Activated T-helper 17 cell treated with anti-CD3 and anti-CD28 coated beads, Interleukin-2, amount 50 U/mL, for 72 hours (primary cell): ENCODE measurements at places on chromosomes 1 and 21.

DNA sequence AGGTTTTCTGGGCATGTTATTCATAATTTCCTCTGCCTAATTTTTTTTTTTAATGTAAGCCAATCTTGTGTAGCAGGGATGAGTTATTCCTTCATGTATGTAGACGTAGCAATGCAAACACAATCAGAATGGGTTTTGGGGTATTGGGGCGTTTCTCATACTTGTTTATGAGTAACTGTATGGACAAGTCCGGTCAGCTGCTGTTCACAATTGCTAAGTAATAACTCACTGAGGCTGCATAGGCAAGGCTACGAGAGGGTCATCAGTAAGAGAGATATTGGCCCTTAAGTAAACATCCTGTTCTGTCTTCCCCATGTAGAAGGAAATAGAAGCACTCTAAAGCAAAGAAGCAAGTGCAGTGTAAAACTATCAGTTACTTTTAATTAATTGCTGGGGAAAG lies 9.5 kb upstream of the TARS2 start:
- ATAC-seq, result no peak

GRCh38 chr1:9297831-9298230 lies 5.1 kb downstream of the SPSB1 start:
- no peak for ATAC-seq

DNA sequence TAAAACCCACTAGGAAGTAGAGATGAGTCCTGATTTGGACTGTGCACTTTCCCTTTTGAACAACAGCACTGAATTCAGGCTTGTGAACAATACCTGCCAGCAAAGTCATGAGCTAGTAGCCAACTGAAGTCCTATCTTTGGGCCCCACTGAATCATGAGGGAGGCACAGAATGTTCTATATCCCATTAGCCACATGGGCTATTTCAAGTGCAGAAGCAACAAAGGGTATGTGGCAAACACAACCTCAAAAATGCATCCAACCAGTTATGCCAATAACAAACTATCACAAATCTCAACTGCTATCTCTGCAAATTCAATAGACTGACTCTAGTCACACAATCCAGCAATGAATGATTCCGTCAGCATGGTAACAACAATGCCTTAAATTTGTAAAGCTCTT lies 276.0 kb downstream of the MRPL39 start:
- ATAC-seq, result no peak

DNA sequence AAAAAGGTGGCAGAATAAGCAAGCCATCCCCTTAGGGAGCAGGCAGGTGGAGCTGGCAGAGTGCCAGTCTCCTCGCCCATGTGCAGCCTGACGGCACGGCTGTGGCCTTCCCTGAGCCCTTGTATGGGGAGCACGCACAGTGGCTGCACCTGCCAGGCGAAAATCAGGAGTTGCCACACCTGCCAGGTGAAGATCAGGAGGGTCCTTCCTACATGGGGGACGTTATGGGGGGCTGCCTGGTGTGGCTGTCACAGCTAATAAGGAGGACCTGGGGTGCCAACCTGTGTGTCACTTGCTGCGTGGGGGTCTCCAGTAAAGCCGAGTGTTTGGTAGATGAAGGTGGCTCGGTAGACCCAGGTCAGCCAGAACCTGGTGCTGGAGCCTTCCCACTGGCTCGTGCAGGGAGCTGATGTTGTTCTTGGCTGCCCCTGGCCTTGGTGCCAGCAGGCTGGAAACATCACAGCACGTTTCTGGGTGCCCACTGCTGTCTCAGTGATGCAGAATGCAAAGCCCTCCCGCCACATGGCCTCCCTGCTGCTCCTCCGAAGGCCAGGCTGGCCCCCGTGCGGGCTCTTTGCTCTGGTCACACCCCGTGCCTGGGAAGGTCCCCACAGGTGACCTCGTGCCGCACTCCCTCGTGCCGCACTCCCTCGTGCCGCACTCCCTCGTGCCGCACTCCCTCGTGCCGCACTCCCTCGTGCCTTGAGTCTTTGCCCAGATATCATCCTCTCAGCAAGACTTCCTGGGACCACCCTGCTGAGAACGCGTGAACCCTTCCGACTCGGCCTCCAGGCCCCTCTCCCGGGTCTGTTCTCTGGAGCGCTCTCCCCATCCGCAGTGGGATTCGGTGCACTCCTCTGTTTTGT lies 55.4 kb downstream of the SLC37A1 start:
- ATAC-seq, result no peak

GRCh38 chr1:53625766-53626520 lies 113.0 kb downstream of the GLIS1 start:
- ATAC-seq, result no peak

GRCh38 chr1:225681231-225681630 lies 28.3 kb upstream of the ENAH start:
- no peak for ATAC-seq

- no peak for ATAC-seq
Observed at GRCh38 chr1:94773296-94773809, 46.8 kb upstream of the SLC44A3 start.

GRCh38 chr1:107748531-107748930 lies 216.4 kb downstream of the VAV3 start:
- no peak for ATAC-seq

DNA sequence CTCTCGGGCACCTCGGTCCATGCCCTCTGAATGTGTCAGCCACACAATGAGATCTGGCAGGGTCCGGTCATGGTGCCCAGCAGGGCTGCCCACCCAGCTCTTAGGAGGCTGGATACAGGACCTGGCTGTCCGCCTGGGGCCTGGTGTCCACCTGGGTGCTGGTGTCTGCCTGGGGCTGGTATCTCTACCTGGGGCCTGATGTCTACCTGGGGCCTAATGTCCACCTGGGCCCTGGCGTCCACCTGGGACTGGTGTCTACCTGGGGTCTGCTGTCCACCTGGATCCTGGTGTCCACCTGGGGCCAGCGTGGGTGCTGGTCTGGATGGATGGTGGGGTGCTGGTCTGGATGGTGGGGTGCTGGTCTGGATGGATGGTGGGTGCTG lies 45.1 kb upstream of the ACTRT2 start:
- ATAC-seq, result no peak

- no peak for ATAC-seq
Observed at GRCh38 chr21:25560891-25561290, 46.4 kb downstream of the MRPL39 start.
